ENCODE measurements at places on chromosomes 11 and 22.

- peak; percentile 86 for DNase-seq
These were observed at the start of gene ADM for GRCh38 chr11:10304495-10305261. ADM (plus strand) TSS chr11:10305073; CDS start chr11:10305701, 628 bp downstream.

GRCh38 chr22:44648821-44649565 lies 53.0 kb upstream of the PRR5 start:
- no peak for DNase-seq

- DNase-seq = no peak
These were observed at the start of gene NAALADL1 for GRCh38 chr11:65058419-65059054. NAALADL1 (minus strand) TSS chr11:65058553; CDS start chr11:65058521, 32 bp downstream.

GRCh38 chr11:92123540-92123939 lies 101.1 kb upstream of the FAT3 start:
- no peak for DNase-seq

DNA sequence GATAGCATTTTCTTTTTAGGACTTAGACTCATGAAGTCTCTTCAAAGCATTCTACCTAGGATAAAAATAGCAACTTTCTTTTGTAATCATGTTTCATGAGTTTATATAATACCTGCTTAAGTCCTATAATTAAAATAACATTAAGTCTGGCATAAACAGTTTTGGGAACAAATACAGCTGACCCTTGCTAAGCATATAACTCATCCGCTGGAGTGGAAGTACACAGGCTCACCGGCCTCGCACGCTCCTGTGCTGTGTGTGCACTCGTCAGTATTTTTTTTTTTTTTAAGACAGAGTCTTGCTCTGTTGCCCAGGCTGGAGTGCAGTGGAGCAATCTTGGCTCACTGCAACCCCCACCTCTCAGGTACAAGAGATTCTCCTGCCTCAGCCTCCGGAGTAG lies 221.8 kb downstream of the ADAMTS15 start:
- no peak for DNase-seq

GRCh38 chr11:77073328-77074001 lies 6.7 kb downstream of the CAPN5 start:
- DNase-seq = peak; percentile 36

GRCh38 chr22:40853961-40854360 lies 2.5 kb downstream of the ST13 start:
- no peak for DNase-seq

- DNase-seq = no peak
These were observed 4.6 kb downstream of the PLAAT2 start for GRCh38 chr11:63558459-63559157.

- DNase-seq = no peak
These were observed 165.1 kb downstream of the DBX1 start for GRCh38 chr11:19995145-19995544.

DNA sequence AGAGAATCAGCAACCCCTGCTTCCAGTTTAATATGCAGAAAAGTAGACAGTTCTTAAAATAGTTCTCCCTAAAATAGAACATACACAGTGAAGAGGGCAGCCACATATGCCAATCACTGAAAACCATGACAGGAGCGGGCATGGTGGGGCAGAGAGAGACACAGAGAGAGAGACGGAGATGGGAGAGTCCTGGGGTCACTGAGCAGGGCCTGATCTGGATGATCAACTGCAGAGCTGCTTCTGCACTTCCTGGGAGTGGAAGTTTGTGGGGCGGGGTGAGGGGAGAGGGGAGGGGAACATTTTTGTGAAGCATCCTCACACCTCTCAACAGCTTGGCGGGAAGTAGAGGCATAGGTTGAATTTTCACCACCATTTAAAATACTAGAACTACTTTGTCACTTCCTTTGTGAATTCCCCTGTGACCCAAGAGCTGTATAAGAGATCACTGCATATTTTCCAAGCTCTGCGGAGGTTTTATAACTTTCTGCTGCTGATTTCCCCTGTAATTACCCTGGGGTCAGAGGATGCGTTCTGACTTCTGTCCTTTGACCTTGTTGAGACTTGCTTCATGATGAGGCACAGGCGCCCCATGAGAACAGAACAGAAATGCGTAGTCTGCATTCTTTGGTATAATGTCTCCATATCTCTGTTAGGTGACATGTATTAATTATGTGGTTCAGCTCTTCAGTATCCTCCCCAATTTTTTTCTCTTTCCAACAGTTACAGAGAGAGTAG lies 419.4 kb downstream of the BRD1 start:
- no peak for DNase-seq

DNA sequence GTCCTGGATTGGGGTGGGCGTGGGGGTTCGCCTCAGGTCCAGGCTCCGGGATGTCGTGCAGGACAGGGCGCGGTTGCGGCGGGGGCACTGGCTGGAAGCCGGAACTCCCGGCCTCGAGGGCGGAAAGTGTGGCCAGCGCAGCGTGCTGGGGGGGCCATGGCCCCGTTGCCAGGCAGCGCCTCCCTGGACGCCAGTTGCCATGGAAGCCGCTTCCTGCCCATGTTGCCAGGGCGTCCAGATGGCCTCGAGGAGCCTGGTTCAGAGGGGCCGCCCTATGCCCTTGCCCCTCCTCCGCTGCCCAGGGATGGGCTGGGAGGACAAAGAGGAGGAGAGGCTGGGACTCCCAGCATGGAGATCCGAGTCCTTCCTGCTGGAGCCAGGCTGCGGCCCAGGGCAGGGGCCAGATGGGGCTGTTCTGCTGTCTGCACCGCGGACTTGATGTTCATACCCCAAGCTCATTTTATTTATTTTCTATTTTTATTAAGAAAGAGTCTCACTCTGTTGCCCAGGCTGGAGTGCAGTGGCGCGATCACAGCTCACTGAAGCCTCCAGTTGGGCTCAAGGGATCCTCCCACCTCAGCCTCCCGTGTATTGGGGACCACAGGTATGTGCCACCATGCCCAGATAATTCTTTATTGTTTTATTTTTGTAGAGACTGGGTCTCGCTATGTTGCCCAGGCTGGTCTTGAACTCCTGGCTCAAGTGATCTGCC lies 4.6 kb upstream of the CCDC188 start:
- DNase-seq = no peak

All from nephron progenitor cell (in vitro differentiated cells).